ENCODE measurements at places on chromosomes 11 and 22.

DNA sequence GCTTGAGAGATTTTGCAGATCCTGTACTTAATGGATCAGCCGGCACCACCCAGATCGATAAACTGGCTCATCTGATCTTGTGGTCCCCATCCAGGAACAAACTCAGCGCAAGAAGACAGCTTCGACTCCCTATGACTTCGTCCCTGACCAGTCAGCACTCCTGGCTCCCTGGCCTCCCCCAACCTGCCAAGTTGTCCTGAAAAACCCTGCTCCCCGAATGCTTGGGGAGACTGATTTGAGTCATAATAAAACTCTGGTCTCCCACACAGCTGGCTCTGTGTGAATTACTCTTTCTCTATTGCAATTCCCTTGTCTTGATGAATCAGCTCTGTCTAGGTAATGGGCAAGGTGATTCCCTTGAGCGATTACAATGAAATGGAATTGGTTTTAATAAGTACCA lies 29.5 kb downstream of the OR2AG2 start:
- DNase-seq: no peak

GRCh38 chr11:118435290-118435892 lies 901 bp upstream of the KMT2A start:
- DNase-seq: no peak

- DNase-seq: no peak
Observed at GRCh38 chr11:79100093-79100910, 340.5 kb downstream of the TENM4 start.

DNA sequence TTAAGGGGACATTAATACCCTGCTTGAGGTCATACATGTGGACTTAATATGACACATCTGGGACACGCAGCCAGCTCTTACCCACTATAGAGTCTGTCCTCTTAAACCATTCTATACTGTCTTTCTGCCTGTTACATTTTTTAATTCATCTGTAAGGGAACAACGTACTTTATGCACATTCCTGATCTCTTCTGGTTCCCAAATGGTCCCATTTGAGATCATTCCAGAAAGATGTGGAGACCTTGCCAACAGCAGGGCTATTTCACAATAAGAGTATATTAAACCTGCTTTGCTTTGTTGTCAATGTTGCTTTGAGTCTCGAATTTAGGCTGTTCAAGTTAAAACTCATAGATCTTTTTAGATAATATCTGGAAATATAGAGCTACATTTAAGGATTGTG lies 332.2 kb upstream of the RAG2 start:
- no peak for DNase-seq

- DNase-seq: no peak
Observed at GRCh38 chr11:78338702-78339101, 78.9 kb downstream of the GAB2 start.

DNA sequence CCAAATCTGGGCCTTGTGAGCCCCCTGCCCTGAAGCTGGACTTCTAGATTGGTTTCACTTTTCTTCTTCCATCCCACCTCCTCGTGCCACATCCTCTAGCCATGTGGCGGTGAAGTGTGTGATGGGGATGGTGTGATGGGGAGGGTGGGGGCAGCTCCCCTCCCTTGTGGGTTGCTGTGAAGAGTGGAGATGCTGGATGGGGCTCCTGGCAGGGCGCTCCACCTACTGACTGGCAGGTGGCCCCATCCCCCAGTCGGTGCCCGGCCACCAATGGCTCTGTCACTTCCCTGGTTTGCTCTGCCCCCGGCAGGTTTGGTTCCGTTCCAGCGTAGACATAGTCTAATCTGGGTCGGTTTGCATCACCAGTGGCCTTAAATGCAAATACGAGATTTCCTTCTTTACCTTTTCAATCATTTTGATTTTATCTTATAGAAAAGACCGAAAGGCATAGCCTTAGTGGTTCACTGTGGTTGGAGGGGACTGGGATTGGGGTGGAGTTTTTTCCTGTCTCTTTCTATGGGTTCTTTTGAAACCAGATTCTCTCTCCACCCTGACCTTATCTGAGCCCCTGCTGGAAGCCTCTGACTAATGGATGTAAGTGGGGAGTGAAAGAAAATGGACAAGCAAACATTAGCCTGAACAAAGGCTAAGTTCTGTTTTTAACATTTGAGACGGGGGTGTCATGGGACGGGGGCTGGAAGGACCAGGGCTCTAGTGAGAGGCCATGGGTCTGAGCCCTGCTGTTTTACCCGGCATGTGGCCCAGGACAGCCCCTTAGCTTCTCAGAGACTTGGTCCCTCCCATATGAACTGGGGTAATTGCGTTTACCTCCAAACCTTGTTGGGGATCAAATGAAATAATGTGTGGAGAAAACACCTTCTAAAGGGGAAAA lies 149.3 kb downstream of the CACNA1I start:
- no peak for DNase-seq

GRCh38 chr11:132782102-132782501 lies 750.2 kb downstream of the OPCML start:
- DNase-seq: no peak

GRCh38 chr11:44930588-44931302 lies 19.9 kb downstream of the TP53I11 start:
- DNase-seq: no peak

DNA sequence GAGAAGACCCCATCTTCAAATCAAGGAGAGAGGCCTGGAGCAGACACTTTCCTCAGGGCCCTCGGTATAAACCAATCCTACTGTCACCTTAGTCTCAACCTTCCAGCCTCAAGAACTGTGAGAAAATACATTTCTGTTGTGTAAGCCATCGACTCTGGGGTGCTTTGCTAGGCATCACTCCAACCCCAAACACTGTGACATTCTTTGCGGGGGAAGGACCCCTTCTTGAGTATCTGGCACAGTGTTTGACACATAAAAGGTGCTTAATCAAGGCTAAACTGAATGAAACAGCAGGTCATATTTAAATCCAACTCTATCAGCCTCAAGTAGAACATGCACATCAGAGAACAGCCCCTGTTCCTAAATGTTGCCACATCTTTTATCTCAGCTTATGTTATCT lies 558.1 kb downstream of the INSC start:
- no peak for DNase-seq

GRCh38 chr22:29587938-29588699 lies 7.2 kb upstream of the NIPSNAP1 start:
- peak; percentile 72 for DNase-seq

- no peak for DNase-seq
Observed at GRCh38 chr11:12680246-12680939, 6.2 kb downstream of the TEAD1 start.

- DNase-seq: no peak
Observed at GRCh38 chr11:12206529-12206928, 96.1 kb downstream of the MICAL2 start.

DNA sequence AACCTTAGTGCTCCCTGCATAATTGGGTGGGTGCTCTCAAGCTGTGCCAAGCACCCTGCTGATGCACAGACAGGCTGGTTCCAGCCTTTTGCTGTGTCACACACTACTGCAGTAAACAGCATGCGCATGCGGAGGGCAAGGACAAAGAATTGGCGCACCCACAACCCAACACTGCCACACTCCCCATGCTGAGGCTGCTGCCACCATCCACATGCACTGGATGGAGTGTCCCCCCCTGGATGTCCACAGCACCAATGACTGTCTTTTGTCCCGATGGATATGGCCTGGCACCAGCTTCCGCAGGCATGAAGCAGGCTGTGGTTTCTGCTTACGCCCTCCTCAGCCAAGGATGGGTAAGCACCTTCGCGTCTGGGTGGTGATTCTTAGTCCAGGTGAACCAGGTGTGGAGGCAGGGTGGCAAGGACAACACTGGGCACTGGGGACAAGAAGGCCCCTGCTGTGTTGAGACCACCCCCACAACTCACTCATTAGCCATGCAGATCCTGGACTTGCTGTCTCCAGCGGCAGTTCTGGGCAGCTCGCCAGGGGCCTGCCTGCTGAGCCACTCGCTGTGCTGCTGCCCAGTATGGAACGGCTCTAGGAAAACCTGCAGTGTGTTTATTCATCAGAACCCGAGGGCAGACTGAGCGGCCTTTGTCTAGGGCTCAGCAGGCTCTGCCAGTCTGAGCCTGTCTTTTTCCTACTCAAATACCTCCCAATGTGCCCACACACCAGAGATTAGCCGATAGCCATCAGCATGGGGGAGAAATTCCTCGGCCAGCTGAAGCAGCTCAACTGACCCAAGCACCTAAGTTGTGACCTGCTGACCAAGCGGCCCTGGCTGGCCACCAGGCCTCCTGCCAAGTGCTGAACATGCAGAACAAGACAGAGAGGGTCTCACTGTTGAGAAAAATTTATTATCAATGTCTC lies 8.2 kb upstream of the NAP1L4 start:
- DNase-seq: no peak

DNA sequence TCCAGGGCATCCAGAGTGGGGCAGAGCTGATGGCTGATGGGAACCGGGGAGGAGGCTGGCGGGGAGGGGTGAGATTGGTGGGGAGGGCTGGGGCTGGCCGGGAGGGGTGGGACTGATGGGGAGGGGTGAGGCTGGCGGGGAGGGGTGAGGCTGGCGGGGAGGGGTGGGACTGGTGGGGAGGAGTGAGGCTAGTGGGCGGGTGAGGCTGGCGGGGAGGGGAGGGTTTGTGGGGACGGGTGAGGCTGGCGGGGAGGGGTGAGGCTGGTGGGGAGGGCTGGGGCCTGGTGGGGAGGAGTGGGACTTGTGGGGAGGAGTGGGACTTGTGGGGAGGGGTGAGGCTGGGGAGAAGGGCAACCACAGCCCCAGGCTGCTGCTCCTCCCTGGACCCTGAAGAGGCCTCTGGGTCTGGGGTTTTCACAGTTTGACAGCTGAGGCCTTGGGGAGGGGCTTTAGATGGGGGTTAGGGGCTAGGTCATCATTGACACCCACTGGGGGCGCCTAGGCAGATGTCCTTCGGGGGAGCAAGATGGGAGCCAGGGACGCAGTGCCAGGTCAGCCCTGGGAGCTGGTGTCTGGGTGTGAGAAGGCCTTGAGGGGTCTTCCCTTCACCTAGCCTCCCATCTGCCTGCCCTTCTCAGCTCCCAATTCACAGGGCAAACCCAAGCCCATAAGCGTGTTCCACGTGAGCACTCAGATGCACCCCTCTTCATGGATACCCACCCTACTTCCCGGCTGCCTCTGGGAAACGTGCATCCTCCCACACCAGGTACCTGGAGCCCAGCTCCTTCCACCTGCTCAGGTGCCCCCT lies 26.7 kb downstream of the PARVG start:
- no peak for DNase-seq

- no peak for DNase-seq
Observed at GRCh38 chr11:120900643-120901042, 123.3 kb upstream of the TBCEL start.

GRCh38 chr11:35167426-35167954 lies 28.5 kb downstream of the CD44 start:
- DNase-seq: no peak

GRCh38 chr11:111193924-111194490 lies 51.5 kb upstream of the POU2AF2 start:
- no peak for DNase-seq

DNA sequence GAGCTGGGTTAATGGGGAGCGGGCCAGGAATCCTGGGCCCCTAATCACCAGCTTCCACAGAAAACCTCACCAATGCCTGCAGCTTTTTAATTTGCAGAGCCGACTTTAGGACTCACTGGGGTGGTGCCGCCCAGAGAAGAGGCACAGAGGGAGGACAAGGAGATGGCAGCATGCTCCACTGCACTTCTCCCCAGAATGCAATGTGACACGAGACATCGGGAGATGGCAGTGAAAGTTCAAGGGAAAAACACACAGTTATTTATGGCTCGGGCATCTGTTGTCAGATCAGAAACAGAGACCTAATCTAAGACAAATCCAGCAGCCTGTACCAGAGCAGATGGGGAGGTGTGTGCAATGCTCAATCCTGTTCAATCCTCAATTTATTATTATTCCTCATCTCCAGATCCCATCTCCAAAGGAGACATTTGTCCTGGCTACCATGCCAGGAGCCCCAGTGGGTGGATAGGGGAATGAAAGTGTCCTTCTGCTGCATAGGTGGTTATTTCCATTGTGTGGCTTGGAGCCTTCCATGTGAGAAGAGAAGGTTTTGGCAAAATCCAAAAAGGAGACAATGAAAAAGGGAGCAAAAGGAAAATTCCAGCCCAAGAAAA lies 250.0 kb downstream of the NXPE2 start:
- DNase-seq: no peak

GRCh38 chr11:117385906-117386305 lies 58.3 kb downstream of the CEP164 start:
- DNase-seq: no peak

DNA sequence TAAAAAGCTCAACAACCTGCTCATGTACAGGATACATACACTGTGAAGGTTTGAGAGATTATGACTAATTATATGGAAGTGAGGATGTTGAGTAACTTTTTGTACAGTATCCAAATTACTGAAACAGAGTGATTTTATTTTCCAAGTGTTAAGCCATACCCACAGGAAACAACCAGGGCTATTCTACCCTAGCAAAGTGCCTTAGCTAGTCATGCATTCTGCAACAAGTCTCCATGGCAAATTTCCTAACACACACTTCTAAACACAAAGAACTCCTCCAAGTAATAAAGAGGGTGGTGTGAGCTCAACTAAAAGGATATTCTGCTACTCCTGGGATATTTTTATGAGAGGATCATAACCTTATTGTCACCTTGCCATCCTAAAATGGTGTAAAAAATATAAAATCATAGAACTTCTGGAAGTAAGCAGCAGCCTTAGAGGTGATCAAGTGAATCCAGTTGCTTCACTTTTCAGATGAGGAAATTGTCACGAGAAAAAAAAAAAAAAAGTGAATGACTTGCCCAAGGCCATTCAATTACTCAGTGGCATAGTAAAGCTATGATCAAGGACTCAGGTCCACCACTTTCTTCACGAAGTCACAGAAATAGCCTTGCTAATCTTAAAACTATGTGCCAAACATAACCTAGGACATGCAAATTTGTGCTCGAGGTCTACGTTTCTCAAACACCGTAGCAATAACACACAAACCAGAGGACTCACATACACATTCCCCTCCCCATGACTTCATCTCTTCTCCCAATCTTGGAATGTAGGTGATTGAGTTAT lies 4.2 kb downstream of the LGR4 start:
- no peak for DNase-seq

GRCh38 chr22:19758896-19759426 lies 1.6 kb upstream of the TBX1 start:
- no peak for DNase-seq

GRCh38 chr22:35891442-35891841 lies 137.2 kb downstream of the RBFOX2 start:
- no peak for DNase-seq

- no peak for DNase-seq
Observed at GRCh38 chr22:26651815-26652214, 5.6 kb upstream of the MIAT start.

DNA sequence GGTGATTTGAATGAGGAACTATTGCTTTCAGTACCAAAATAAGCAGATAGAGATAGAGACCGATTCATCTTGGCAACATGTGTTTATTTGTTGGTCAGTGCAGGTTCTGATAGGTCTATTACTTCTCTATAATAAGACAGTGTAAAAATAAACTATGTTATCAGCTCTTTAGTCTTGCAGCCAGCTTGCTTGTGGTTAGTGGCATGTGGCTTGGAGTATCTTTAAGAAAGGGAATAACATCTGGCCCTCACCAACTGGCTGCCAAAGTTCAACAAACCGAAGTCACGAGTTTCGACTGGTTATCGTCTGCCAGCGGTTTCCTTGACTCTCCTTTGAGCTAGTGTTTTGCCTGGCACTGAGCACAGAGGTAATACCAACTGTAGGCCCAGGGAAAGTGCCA lies 71.8 kb downstream of the CTTN start:
- DNase-seq: no peak

GRCh38 chr22:48236261-48236660 lies 1473.8 kb downstream of the TBC1D22A start:
- DNase-seq: no peak

Data from HS-27A (cell line).